Dermis microvascular lymphatic vessel endothelial cell (primary cell): ENCODE measurements at places on chromosomes 16 and 17.

GRCh38 chr17:55641676-55642081 lies 81.0 kb downstream of the TMEM100 start:
- peak; percentile 69 for DNase-seq

DNA sequence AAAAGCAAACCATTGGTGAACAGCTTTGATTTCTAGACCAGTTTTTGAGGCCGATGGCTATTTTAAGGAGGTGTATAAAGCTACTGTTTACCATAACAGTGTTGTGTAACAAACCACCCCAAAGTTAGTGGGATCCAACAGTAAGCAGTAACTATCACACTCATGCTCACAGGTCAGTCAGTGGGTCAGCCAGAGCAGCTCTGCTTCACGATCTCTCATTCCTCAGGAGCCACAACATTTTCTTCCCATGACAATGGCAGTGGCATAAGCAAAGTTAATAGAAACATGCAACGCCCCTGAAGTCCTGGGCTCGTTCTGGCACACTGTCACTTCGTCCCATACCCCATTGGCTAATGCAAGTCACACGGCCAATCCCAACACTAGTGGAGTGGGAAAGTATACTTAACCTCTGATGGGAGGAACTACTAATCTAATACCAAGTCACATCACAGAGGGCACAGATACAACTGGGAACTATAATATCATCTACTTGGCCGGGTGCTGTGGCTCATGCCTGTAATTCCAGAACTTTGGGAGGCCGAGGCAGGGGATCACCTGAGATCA lies 28.0 kb upstream of the B4GALNT2 start:
- DNase-seq = no peak

GRCh38 chr16:23607726-23608125 lies 11.6 kb upstream of the NDUFAB1 start:
- peak; percentile 44 for DNase-seq

GRCh38 chr17:75060434-75061054 lies 13.5 kb downstream of the KCTD2 start:
- no peak for DNase-seq

DNA sequence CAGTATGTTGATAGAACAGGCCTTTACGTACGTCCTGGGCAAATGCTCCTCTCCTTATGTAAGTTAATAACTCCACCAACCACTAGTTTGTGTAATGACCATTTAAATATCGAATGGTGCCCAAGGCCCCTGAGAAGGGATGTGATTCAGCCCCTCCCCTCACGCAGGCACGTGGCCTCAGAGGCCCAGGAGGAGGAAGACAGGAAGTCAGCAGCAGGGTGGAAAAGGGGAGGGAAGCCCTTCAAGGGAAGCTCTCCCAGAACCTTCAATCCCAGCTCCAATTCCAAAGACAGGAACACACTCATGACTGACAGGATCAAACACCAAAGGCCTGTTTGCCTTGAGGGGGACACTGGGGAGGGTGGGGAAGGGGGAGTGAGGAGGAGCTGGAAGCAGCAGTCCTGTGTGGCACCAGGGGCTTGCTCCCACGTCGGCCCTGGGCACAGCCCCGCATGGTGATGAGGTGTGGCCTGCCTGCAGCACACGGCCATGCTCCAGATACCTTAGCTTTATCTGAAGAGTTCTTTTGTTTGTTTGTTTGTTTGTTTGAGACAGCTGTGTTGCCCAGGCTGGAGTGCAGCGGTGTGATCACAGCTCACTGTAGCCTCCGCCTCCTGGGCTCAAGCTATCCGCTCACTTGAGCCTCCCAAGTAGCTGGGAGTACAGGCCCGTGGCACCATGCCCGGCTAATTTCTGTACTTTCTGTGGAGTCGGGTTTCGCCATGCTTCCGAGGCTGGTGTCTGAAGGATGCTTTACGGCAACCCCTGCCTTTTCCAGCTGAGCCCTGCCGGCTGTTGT lies 105.0 kb downstream of the ZNF778 start:
- DNase-seq = no peak

DNA sequence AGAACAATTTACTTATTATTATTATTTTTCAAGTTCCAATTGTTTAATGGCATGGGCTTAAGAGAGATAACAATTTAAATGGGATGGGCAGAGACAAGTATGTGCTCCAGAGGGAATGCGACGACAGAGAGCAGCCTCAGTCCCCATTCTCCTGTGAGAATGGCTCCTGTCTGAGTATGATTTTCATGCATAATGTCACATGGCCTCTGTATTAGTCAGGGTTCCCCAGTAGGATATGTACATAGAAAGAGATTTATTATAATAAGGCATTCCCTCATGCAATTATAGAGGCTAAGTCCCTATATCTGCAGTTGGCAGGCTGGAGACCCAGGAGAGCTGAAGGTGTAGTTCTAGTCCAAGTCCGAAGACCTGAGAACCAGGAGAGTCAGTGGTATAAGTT lies 22.9 kb upstream of the NKD1 start:
- DNase-seq = no peak

DNA sequence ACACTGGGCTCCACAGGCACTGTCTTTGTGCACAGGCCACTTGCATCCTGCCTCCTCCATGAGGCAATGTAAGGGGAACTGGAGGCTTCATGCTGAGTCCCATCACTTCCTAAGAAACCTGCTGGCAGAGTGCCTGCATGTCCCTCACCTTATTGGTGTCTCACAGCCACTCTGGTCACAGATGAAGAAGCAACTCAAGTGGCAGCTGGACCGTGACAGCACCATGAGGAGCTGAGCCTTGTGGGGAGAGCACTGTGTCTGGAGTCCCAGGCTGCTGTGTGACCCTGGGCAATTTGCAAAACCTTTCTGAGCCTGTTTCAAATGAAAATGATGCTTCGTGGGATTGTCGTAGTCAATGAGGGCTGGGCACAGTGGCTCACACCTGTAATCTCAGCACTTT lies 19.5 kb downstream of the ANKRD40 start:
- no peak for DNase-seq

GRCh38 chr17:80253631-80254395 lies 6.8 kb upstream of the RNF213 start:
- DNase-seq = no peak

GRCh38 chr17:7588553-7589203 lies 1.2 kb downstream of the SOX15 start:
- DNase-seq = no peak

- DNase-seq = no peak
Observed at GRCh38 chr17:47822785-47823184, 1.2 kb upstream of the OSBPL7 start.

GRCh38 chr17:32341141-32341856 lies 674 bp downstream of the C17orf75 start:
- DNase-seq = peak; percentile 48

GRCh38 chr16:47229053-47230050 lies 85.6 kb upstream of the NETO2 start:
- DNase-seq = no peak

- no peak for DNase-seq
Observed at GRCh38 chr16:23998771-23999170, 163.0 kb downstream of the PRKCB start.

DNA sequence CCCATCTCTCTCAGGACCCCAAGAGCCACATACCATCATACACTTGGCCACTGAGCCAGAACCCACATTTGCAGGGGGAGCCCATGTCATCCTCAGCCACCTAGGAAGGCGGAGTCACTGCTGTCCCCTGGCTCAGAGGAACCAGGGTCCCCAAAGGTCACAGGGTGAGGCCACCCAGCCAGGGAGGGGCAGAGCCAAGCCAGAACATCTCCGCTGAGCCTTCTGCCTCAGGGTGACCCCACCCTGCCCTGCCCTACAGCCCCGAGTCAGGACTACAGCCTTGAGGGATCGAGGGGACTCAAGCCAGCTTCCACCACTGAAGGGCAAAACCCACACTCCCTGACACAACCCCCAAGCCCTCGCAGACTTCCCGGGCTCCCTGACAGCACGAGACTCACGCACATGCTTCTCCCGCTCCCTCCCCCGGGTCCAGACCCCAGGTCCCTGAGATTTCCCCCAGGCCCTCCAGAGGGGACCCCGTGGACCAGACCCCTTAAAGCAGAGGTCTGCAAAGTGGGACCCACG lies 17.4 kb downstream of the PIEZO1 start:
- DNase-seq = no peak

DNA sequence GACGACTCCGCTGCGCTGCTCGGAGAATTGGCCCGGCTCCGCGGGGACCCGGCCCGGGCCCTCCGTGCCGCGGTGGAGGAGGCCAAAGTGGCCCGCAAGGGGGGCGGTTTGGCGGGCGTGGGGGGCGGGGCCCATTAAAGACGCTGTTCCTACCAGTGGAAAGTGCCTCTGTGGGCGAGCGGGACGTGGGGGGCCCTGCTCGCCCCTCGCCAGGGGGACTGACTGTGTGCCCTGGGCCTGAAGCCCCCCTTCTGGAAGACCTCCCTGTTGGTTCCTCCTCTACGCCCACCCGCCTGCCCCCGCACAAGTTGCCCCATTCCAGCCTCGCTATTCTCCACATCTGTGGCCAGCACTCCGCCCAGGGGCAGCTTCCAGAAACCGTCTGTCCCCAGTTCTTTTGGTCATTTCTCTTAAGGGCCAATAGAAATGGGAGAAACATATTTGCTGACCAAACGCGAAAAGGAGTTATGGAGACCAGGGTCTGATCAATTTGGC lies 1.9 kb upstream of the FGF11 start:
- DNase-seq = no peak
